ENCODE measurements at places on chromosomes 2 and 18.

DNA sequence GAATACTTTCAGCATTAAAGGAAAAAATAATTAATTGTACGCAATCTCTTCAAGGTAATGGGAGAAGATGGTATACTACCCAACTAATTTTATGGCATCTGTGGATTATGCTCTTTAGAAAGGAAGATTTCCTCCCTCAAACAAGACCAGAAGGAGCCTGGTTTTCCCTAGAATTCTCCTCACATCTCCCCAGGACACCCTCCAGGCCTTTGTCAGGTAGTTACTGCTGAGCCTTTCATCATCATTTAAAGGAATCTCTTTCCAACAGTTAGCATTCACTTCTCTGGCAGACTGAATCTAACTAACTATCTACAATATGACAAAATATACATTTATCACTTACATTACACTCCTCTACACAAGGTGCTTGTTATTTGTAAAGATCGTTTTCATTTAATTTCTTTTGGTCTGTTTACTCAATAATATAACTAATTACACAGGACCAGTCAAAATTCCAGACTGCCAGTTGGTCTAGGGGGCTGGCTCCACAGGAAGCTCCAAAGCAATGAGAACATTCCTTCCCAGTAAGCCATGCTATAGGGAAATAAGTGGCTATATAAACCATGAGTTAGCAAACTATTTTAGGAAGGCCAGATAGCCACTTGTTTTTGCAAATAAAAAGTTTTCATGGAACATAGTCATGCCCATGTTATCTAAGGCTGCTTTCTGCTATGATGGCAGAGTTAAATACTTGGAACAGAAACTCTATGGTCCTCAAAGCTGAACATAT lies 19.1 kb downstream of the ZNF24 start:
- no peak for DNase-seq

- DNase-seq = no peak
Measured at GRCh38 chr2:28326469-28326805, 66.2 kb upstream of the FOSL2 start.

DNA sequence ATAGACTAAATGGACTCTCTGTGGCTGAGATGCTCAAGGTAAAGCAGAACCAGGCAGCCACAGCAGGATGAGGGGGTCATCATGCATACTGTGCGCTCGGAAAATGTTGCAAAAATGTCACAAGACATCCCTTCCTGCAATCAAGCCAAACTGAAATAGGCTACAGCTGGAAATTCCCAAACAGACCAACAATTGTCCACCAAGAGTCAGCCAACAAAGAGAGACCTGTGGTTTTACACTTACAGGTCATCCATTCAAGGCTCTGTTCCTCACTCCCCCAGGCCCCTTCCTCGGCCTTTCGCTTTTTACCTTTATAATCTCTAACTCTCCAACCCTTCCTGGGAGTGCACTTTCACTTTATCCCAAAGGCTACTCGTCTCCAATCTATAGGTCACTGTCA lies 1066.9 kb downstream of the TSN start:
- no peak for DNase-seq

DNA sequence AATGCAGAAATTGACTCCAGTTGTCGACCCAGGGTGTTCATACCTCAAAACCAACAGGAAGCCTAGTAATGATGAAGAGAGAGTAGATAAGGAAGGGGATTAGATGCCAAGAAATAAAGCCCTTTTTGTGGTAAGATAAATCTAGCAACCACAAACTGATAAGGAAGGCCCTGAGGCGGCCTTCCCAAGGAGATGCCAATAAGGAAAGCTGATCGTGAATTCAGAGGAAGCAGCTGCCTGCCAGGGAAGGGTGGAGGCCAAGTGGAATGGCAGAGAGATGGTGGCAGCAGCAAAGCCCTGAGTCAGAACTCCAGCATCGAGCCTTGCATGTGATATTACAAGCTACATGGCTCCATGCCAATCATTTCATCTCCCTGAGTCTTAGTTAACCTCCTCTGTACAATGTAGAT lies 126.3 kb downstream of the IRS1 start:
- DNase-seq = no peak

DNA sequence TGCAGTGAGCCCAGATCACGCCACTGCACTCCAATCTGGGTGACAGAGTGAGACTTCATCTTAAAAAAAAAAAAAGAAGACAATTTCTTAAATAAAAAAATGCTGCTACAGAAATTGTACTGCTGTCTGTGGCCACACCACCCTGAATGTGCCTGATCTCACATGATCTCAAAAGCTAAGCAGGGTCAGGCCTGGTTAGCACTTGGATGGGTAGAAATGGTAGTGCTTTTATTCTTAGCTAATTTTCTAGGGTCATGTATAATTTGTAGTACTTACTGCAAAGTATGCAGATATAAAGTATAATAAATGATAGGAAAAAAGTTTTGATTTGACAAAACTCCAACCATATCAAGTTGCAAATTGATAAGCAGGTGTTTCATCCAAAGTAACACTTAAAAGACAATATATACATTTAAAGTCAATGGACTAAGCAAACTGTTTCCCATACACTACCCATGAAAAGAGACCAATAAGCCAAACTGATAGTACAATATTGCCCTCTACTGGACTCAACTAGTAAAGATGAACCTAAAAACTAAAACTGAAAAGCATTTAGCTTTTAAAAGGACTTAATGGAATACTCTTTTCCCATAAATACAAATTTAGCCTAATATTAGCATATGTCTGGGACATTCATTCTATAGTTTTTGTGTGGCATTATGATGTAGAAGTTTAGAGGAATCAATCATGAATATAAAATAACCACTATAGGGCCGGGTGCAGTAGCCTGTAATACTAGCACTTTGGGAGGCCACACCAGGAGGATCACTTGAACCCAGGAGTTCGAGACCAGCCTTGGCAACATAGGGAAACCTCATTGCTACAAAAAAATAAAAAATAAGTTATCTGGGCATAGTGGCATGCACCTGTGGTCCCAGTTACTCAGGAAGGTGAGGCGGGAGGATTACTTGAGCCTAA lies 18.6 kb upstream of the PEX13 start:
- no peak for DNase-seq

DNA sequence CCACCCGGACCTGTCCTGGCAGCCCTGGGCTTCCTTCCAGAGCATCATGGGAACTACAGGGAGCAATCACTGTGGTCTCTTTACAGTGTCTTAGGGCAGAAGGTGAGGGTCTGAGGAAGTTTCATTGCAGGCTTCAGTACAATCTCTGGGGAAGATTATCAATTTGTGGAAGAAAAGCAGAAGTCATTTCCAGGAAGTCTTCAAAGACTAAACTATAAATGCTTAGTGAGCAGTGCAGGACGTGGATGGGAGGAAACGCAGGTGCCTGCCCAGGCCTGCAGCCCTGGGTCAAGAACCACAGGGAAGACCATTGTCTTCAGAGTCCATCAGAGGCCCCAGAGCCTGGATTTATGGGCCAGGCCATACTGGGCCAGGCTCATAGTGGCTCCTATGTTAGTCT lies 54.3 kb downstream of the INO80C start:
- DNase-seq = no peak

DNA sequence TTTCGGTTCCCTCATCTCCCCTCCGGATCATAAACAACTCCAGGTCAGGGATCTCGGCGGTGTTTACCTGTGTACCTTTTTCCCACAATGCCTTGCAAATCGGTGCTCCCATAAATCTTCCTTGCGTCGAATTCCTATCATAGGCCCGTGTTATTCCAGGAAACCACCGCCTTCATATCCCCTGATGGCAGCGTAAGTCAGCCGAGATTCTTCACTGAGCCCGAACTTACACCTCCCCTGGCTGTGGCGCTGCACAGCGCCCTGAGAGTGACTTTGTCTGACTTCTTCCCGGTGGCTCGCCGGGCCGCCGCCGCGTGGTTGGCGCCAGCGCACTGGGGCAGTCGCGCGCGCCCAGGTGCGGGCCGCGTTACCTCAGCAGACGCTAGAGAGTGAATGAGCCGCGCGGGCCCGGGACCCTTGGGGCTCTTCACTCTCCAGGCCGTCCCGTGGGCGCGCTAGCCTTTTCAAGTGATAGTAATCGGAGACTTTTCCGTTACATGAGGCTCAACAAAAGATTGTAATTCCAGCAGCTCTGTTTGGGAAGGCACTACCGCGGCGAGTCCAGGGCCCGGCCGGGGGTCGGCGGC lies 101.6 kb downstream of the SPTBN1 start:
- no peak for DNase-seq

DNA sequence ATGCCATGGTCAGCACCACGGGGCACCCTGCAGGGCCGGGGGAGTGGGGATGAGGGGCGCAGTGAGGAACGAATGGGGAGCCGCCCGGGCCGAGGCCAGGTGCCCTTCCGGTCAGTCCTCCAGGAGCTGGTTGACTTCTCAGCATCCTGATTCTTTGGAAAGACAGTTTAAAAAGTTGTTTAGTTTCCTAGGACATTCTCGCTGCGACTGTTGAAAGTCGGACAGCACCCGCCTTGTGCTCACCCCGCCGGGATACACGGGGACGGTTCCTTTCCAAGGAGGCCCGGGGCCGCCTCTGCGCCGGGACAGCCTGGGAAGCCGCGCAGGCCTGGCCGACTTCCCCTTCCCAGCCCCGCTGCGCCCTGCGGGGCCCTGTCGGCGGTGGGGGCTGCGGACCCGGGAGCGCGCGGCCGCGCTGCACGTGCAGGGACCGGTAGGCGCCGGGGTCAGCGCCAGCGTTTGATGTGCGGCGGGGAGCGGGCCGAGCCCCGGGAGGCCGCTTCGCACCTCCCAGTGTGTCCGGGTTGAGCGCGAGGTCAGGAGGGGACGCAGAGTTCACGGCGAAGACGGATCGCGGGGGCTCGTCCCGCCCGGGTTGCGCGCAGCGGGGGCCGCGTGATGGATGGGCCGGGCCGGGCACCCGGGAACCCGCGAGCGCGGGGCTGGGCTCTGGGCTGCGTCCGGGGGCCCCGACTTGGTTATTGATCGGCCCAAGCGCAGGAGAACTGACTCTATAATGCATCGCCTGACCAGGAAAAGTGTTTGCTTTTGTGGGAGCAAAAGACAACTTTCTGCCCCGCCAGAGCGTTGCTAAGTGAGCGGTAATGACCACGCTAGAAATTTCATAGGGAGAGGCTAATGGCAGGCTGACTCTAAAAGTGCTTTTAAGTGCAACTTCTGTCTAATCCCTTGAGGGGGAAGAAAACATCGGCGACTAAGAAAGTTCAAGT lies 28.0 kb upstream of the SMIM21 start:
- DNase-seq = no peak

DNA sequence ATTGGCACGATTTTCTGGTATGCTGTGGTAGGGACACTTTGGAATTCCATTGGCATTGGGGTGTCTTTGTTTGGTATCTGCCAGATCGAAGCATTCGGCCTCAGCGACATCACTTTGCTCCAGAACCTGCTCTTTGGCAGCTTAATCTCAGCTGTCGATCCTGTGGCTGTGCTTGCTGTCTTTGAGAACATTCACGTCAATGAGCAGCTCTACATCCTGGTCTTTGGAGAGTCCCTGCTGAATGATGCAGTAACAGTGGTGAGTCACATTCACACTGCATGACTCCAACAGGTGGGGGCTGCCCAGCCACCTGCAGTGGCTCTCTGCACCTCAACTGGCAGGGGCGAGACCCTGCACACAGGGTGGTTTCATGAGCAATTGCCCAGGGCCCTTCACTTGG lies 38.4 kb downstream of the SLC9A2 start:
- no peak for DNase-seq

DNA sequence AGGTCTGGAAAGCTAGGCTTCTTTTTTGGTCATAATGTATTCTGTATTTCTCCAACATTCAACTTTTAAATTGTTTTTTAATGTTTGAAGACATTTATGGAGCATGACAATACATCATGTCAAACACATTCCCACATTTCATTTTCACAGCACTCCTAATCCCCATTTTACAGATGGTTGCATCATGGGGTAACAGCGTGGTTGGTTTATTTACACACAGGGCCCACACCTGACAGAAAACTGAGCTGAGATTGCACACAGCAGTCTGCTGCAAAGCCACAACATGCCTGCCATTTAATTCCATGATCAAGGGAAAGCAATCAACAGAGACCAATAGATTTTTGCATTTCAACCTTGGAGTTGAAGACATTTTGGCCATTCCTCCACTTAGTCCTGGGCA lies 335.7 kb upstream of the MGAT5 start:
- no peak for DNase-seq
